NCI-H2171 treated with DMSO at 0.1 percent for 48 hours (cell line): ENCODE measurements at places on chromosomes 7 and 10.
A peak's percentile ranks its signal among the peaks of the same experiment; 100 is the strongest.

- peak; percentile 62 for DNase-seq
Measured at GRCh38 chr7:93723424-93724124, 149.1 kb upstream of the CALCR start.

GRCh38 chr7:157089100-157089610 lies 49.6 kb upstream of the UBE3C start:
- DNase-seq: peak; percentile 42

DNA sequence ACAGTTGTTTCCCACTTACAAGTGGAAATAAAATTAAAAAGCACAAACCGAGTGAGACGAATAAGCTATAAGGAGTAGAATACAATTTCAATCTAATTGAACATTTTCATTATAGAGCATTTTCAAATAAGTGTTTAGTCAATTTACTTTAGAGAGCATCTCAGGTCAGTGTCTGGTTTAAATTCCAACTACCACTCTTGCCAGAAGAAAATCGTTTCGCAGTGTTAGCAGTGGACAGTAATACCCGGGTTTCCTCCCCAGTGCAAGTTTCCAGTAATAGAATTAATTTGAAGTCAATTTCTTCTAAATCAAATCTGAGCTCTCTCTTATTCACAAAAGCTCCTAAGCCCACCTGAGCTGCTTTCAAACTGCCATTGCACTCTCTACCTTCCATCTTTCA lies 45.7 kb downstream of the CREB3L2 start:
- DNase-seq: no peak

DNA sequence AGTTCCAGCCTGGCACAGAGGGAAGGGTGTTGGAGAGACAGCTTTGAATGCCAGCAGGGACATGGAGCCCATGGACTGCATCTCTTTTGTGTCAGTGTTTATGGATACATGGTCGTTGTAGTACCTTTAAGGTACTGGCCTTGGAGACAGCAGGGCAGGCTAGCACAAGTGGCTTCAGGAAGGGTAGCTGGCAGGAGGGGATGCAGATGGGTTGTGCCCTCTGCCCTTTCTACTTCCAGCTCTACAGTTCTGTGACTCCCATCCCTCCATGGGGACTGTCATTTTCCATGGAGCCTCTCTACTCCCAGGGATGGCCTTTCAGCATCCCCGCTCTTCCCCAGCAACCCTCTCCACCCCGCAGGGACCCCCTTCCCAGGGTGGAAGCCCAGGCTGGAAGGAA lies 25.1 kb downstream of the POLL start:
- DNase-seq: no peak

DNA sequence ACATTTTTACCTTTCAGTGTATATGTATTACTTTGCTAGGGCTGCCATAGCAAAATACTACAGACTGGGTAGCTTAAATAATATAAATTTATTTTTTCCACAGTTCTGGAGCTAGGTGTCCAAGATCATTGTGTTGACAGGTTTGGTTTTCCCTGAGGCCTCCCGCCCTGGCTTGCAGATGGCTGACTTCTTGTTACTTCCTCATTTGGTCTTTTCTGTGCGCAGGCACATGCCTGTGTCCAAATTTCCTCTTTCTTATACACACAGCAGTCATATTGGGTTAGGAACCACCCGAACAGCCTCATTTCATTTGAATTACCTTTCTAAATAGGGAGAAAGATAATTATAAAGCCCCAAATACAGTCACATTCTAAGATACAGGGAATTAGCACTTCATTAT lies 521.6 kb upstream of the SORCS1 start:
- DNase-seq: no peak

DNA sequence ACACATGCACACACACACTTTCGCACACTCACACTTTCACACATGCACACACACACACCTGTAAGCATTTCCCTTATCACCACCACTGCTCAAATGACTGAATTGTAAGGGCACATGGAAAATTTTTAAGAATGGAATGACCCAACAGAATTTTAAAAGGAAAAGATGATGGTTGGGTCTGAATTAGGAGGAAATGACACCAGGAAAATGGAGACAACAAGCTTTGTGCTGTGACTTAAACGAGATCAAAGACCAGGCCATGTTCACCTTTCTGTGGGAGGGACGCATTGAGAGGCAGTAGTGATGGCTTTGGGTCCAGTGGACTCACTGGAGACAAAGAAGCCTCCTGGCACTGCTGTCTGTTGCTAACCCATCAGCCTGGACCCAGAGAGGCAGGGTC lies 16.7 kb upstream of the C10orf71 start:
- no peak for DNase-seq

DNA sequence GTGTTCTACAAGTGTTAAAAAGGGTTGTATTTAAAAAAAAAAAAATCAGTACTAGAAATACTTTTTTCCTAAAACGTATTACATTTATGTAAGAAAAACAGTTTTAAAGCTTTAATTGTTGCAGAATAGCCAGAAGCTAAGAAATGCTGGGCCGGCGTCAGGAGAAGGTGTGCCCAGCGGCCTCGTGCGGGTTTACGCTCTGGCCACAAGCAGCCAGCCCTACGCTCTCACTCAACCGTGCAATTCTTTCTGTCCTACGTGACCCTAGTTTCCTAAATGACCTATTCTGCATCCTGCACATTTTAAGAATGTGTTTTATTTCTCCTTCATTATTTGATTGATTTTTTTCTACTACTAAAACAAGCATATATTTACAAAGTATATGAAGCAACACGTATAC lies 279.7 kb upstream of the KLF14 start:
- no peak for DNase-seq

- no peak for DNase-seq
Measured at GRCh38 chr10:104349623-104350126, 4.0 kb upstream of the CFAP58 start.

- no peak for DNase-seq
Measured at GRCh38 chr7:130865408-130866236, 131.6 kb upstream of the KLF14 start.

DNA sequence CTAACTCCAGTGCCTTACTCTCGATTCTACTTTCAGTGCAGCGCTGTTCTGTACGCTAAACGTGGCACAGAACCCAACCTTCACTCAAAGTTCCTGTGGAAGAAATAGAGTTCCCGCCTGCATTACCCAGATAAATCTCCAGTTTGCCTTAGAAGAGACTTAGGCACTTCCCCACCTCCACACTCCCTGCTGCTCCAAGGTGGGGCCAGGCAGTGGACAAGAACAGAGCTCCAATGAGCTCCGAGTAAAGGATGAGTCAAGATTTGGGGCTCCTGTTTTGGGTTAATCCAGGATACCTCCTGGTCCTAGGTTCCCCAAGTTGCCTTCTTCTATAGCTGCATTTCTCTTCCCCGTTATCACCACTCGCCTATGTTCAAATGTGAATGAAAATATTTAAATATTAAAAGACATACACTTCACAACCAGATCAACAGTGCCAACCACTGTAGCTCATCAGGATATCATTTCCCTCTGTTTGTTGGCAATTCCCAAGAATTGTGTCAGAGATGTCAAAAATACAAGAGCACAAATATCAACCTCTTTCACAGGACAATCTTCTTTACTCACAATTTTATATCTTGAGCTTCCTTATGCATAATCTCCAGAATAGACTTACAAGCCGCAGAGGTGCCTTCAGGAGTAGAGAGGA lies 48.0 kb downstream of the MALSU1 start:
- no peak for DNase-seq

DNA sequence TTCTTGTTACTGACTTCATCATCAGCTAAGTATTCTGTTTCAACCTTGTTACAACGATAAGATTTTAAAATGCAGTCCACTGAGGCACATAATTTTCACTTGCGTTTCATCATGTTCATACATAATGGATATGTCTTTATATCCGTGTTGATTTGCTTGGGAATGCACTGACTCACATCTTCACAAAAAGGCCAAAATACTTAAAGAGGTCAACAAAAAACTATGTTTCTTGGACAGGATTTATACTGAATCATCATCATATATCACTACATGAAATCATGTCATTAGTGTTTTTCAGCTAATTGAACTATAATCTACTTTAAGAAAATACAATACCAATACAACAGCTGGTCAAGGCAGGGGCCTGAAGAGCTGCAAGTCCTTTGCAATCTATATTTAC lies 324.5 kb upstream of the KLF6 start:
- DNase-seq: no peak

GRCh38 chr10:25261558-25261957 lies 86.8 kb downstream of the GPR158 start:
- DNase-seq: no peak

GRCh38 chr7:128076796-128077271 lies 45.6 kb upstream of the LRRC4 start:
- no peak for DNase-seq

GRCh38 chr10:21497177-21497807 lies 28.2 kb downstream of the SKIDA1 start:
- peak; percentile 72 for DNase-seq

DNA sequence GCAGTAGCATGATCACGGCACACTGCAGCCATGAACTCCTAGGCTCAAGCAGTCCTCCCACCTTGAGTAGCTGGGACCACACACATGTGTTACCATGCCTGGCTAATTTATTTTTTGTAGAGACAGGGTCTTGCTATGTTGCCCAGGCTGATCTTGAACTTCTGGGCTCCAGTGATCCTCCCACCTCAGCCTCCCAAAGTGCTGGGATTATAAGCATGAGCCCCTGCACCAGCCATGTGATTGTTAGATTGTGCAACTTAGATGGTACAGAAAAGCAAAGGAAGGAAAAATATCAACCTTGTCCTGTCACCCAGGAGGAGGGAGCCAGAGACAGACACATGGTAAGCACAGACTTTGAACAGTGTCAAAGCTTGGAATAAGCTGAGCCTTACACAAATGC lies 73.5 kb downstream of the CCNY start:
- no peak for DNase-seq

DNA sequence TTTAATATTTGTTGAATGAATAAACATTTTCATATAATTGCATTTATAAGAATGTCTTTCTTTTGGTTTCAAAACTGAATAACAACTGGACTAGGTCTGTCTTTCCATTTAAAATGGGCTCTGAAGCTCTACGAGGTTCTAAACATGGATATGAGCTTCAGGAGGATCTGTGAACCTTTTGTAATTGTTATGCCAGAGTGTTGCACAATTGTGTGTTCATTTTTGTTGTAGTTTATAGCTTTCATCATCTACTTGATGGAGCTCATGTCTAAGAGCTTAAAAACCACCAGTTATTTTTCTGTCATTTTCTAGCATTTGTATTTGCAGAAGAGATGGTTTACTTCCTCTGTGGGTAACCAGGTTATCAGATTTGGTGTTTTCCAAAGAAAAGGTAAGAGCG lies 265.7 kb upstream of the NPY start:
- DNase-seq: no peak

- DNase-seq: no peak
Measured at GRCh38 chr7:25615003-25615402, 386.7 kb upstream of the NPVF start.

DNA sequence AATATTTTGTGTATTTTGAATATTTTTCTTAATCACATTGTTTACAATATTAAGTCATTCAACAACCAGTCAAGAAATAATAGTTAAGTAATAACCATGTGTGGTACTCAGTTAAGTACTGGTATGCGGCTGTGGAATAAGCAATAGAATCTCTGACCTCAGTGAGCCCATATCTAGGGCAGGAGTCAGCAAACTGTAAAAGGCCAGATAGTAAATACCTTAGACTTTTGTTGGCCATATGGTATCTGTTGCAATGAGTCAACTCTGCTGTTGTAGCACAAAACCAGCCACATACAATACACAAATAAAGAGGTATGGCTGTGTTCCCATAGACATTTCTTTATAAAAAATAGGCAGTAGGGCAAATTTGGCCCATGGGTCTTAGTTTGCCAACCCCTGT lies 311.6 kb upstream of the SEMA3A start:
- DNase-seq: no peak

DNA sequence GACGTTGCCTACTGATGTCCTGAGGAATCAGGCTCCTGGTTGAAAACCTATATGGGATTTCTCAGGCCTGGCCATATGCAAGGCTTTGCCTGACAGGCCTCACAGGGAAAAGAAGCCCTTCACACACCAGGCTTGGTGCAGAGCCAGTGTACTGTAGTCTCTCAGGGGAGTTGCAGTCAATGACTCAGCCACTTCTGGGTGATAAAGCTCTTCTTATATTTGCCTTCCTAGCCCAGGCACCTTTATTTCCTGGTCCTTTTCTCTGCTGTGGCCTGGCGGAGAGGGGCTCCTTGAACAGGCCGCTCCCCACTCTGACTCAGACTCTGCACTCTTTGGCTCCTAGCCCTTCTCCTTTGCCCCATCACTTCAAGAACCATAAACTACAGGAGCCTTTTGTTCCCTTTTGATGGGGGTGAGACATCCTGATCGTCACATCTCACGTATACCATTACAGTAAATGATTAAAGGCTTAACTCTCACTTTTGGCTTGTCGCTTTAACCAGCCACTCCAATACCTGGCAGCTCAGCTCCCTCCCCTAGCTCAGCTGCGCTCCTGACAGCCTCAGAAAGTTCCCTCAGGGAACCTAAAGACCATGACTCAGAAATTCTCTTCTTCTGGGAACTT lies 33.5 kb downstream of the DPY19L1 start:
- DNase-seq: peak; percentile 83

DNA sequence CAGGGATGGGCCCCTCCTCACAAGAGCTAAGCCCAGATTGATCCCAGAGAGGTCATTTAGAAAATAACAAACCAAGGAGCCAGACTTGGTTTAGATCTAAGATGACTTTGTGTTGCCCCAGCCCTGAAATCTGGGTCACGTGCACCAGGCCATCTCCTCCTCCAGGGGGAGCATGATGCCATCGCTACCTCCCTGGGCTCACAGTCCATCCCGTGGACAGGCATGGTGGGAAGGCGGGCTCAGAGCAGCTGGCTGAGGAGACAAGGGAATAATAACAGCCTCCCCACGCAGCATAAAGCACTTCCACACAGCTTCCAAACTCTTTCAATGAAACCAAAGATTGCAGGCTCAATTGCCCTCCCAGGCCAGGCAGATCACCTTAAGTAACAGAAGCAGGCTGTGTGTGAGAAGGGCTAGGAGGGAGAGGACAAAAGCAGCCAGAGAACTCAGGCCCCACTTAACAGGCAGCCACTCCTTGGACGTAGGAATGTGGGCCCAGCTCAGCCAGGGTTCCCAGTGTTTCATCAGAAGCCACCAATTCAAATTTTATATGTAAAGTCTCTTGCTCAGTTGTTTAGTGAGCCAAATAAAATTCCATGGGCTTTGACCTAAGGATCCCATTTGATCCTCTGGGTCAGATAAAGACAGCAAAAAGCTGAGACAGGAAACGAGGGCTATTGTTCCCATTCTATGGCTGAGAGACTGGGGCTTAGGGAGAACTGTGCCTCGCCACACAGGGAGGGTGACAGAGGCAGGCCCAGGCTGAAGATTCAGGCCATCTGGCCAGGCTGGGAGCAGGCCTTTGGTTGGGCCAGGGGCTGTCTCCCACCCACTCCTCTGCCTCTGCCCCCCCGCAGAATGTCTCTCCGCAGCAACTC lies 100.2 kb downstream of the COL13A1 start:
- peak; percentile 74 for DNase-seq

DNA sequence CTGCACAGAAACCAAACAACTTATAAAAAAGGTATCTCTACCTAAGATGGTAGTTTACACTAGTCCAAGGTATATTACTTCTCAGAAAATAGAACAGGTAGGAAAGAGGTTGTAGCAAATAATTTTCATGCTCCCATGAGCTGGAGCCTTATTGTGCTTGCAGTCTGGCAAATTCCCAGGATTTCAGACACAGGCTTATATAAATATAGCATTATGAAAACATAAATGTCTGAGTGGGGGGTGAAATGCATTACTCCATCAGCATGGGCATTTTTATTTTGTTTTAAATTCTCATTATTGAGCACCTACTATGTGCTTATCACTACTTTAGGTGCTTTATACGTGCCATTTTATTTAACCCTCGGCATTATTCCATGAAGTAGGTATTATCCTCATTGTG lies 83.0 kb upstream of the PHYHIPL start:
- DNase-seq: no peak
